ENCODE measurements at places on chromosomes 5 and 9.

- no peak for DNase-seq
Observed at GRCh38 chr9:20253635-20254034, 368.7 kb downstream of the MLLT3 start.

DNA sequence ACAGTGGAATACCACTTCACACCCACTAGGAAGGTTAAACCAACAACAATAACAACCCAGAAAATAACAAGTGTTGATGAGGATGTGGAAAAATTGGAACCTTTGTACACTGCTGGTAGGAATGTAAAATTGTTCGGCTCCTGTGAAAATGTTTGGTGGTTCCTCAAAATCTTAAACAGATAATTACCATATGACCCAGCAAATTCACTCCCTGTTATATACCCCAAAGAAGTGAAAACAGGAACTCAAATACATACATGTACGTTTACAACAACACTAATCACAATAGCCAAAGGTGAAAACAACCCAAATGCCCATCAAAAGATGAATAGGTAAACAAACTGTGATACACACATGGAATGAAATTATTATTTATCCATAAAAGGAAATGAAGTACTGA lies 178.5 kb upstream of the PHYKPL start:
- no peak for DNase-seq

DNA sequence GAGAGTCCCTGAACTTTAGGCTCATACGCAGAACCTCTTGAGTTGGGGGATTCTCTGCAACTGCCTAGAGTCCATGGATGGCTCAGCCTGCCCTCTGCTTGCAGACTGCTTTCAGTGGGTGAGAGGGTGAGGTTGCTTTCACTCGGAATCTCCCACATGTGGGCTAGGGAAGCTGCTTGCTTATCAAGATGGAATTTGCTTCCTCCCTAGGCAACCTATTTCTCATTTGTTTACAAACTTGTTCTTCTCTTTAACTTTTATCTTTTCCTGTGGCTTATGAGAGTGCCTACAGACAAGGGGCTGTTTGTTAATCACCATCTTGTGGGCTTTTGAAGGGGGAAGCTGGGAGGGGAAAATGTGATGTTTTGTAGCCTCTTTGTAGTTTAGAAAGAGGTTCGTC lies 10.0 kb downstream of the TLE4 start:
- no peak for DNase-seq

DNA sequence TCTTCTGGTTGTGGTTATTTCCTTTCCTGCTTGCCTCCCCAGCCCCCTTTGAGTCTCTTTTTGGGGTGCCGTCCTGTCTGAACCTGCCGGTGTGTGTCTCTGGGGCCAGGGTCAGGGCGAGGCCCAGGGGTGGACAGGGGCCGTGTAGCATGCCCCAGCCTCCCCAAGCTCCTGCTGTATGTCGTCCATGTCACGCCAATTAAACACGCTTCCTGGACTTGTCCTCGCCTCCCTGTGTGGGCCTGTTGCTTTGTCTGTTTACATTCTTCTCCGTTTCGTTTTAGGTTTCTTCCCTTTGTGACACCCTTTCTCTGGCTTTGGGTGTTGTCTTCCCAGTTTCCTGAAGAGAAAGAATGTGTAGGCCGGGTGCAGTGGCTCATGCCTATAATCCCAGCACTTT lies 28.5 kb upstream of the HMCN2 start:
- DNase-seq: no peak

DNA sequence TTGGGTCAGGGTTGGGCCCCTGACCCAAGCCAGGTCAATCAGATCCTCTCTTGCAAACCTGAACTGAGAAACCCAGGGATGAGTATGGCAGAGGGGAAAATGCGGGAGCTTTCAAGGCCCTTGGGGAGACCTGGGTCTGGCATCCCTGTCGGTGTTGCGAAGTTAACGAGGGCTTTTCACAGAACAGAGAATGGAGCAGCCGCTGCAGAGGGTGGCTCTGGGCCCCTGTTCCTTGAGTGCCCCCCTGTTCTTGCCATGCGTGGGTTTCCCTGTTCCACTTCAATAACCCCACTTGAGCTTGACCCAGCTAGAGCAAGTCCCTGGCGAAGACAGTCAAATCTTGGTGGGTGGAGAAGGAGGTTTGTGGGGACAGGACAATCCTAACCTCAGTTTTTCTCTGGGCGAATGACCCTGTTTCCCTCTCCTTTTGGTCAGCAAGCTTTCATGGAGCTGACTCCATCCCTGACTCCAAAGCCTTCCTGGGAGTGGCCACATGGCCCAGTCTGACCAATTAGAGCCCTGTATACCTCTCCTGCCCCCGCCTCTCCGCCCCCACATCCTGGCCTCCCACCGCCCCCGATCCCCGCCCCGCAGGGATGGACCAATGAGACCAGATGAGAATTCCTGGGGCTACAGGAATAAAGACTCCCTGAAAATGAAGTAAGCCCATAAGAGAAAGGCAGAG lies 2.9 kb upstream of the VDAC1 start:
- no peak for DNase-seq

- no peak for DNase-seq
Observed at GRCh38 chr9:83304686-83305085, 233.5 kb downstream of the FRMD3 start.

- no peak for DNase-seq
Observed at GRCh38 chr5:106648401-106648800, 1022.3 kb downstream of the EFNA5 start.

GRCh38 chr5:139658928-139659667 lies 10.9 kb downstream of the CXXC5 start:
- DNase-seq: no peak

GRCh38 chr5:73061593-73061992 lies 58.8 kb upstream of the TMEM171 start:
- DNase-seq: no peak

GRCh38 chr9:5442400-5443011 lies 4.8 kb upstream of the PLGRKT start:
- no peak for DNase-seq

DNA sequence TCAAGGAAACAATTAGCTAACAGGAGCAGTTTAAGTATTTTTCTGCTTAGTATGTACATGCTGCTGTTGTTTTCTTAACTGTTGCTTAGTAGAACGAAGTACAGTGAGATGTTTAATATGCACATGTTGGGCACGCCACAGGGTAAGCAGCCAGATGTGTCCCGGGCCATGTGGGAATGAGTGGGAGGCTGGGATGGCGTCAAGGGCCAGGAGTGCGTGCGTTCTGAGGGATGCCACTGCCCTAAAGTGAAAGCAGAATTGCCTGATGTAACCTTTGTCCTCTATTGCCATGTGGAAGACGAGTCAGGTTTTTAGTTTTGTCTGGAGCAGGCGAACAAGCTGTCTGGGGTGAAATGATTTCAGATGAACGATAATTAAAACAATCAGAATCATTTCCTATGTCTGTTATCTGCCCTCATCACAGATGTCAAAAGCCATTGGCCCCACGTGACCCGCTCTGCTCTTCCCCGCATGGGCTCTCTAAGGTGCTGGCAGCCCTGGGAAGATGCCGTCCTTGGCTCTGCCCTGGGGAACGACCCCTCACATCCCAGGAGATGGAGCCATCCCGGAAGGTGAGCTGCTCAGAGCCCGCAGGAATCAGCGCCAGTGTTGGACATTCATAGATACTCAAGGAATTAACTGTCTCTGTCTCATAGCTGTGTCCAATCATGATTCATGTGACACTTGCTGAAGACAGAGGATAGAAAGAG lies 356.6 kb upstream of the IRX4 start:
- DNase-seq: no peak

DNA sequence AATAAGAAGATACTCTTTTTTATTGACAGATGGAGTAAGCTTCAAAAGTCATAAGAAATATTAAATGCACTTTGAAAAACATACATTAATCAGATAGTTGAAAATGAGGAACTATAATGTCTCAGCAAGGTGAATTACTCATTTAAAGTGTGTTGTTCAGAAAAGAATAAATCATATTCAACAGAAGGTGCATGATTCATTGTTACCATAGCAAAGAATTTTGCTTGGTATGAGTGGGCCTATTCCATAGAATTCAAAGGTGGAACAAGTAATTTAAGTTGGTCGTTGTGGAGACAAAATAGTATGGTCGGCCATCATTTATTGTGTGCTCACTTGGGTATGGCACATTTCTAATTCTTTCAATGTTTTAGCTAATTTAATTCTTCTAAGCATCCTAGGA lies 1920.2 kb upstream of the CDH9 start:
- DNase-seq: no peak

- no peak for DNase-seq
Observed at GRCh38 chr5:135242866-135243555, 156.0 kb downstream of the MACROH2A1 start.

- no peak for DNase-seq
Observed at GRCh38 chr5:14723701-14724132, 59.2 kb downstream of the OTULIN start.

GRCh38 chr9:21607576-21607975 lies 125.5 kb upstream of the IFNE start:
- DNase-seq: no peak

DNA sequence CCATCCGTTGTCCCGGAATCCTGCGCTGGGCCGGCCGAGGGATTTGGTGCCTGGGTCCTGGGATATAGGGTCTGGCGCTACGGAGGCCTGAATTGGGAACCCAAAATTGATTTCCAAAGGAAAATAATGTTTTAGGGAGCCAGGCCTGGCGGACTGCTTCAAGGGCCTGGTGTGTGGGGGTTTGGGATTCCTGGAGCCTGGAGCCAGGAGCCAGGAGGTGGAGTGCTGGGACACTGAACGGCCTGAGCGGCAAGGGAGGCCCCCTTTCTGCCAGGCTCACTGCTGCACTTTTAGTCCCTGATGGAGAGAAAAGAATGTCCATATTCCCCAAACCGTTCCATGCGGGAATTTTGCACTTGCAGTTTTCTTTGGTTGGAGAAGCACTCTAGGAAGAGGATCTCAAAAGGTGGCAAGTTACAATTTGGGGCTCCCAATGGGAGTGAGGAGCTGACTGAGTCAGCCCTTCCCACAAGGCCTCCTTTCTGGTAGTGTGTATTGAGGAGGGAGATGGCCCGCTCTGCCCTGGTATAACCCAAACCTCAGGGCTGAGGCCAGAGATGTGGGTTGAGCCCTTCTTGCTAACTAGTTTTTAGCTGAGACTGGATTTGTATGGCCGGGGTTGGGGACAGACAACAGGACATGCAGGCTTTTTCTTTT lies 2.2 kb downstream of the LMX1B start:
- DNase-seq: no peak

GRCh38 chr5:75322066-75322465 lies 15.0 kb upstream of the HMGCR start:
- DNase-seq: no peak

GRCh38 chr5:127111112-127111511 lies 37.8 kb upstream of the C5orf63 start:
- no peak for DNase-seq

- no peak for DNase-seq
Observed at GRCh38 chr5:83496626-83497025, 25.1 kb downstream of the VCAN start.
